ENCODE measurements at places on chromosomes 16 and 17. TPM values are rescaled to one million over a fixed set of nuclear protein-coding genes. Genes with fewer than 3 reads are reported as not detected.

- no peak overlapping the region for H3K27ac ChIP-seq
- no peak overlapping the region for H3K4me3 ChIP-seq
- no peaks in the 10 kb centered on the region for H3K27me3 ChIP-seq
- no peaks in the 10 kb centered on the region for H3K36me3 ChIP-seq
- no peaks in the 10 kb centered on the region for H3K4me1 ChIP-seq
Observed at GRCh38 chr17:70552230-70552981, 383.1 kb downstream of the KCNJ2 start.

DNA sequence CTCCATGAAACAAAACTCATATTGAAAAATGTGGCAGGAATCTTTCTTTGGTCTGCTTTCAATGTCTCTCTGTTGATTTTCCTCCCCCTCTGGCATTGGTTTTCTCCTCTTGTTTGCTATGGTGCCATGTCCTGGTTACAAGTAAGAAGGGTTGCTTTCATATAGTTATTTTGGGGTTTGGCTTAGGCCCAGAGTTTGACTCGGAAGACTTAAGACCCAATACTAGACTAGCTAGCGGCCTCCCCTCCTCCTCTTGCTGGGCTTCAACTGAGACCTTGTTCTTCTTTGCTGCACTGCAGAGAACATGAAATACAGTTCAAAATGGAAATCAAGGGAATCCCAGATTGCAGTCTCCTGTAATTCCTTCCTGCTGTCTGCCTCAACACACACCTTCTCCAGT, 30.0 kb upstream of the CLEC18A start:
- H3K4me3 ChIP-seq, result no peak overlapping the region
- DNase-seq, result no peak
- no peaks in the 10 kb centered on the region for H3K27me3 ChIP-seq
- H3K27ac ChIP-seq, result no peak overlapping the region
- peaks cover 8% of the 10 kb centered on the region for H3K36me3 ChIP-seq

GRCh38 chr17:45820052-45820780, 24.5 kb upstream of the SPPL2C start:
- H3K27ac ChIP-seq, result no peak overlapping the region
- no peak overlapping the region for H3K4me3 ChIP-seq
- no peak for DNase-seq
- H3K4me1 ChIP-seq, result no peaks in the 10 kb centered on the region
- peaks cover 11% of the 10 kb centered on the region for H3K27me3 ChIP-seq

- H3K4me1 ChIP-seq, result peaks cover 7% of the 10 kb centered on the region
- no peak overlapping the region for H3K4me3 ChIP-seq
- no peaks in the 10 kb centered on the region for H3K36me3 ChIP-seq
- peaks cover 22% of the 10 kb centered on the region for H3K27me3 ChIP-seq
- H3K27ac ChIP-seq, result no peak overlapping the region
Observed at GRCh38 chr17:47276444-47276843, 22.8 kb downstream of the ITGB3 start.

- H3K4me1 ChIP-seq, result no peaks in the 10 kb centered on the region
- H3K27me3 ChIP-seq, result peaks cover 13% of the 10 kb centered on the region
- no peak for DNase-seq
- H3K27ac ChIP-seq, result no peak overlapping the region
Observed at GRCh38 chr16:83968306-83968851, 335 bp downstream of the NECAB2 start.

DNA sequence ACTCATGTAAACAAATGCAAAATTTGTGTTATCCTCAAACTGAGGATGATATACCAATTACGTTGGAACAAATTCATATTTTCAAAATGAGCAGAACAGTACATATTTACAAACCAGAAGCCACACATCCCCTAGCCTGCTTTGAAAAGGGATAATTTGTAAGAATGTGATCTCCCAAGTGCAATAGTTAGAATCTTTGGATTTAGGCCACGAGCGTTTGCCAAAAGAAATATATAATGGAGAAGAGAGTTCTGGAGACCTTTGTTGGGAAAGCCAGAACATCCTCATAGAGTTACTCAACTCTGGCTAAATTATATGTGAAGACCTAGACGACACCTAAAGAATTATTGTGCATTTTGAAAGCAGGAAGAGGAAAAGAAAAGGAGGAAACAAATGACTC, 449.3 kb downstream of the KCNJ2 start:
- no peak for DNase-seq
- H3K27me3 ChIP-seq, result no peaks in the 10 kb centered on the region
- no peak overlapping the region for H3K27ac ChIP-seq
- H3K4me1 ChIP-seq, result no peaks in the 10 kb centered on the region

DNA sequence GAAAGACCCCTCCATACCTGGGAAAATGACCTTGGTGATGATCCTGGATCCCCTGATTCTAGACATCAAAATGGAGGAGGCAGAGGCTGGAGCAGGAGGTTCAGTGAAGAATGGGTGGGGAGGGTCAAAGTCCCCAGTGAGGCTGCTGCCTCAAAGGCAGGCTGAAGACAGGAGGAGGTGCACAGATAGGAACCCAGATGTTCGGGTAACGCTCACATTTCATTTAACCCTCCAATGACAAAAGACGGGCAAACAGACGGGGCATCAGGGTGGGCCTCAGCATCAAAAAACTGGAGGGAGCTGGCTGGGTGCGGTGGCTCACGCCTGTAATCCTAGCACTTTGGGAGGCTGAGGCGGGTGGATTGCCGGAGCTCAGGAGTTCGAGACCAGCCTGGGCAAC, at the start of gene ANKRD40CL:
ANKRD40CL (minus strand) TSS at position 73 of the 400 bp plus-strand sequence. CDS start 605 bp downstream, outside the sequence.
- no peak within 1 kb of the TSS for H3K4me3 ChIP-seq
- H3K4me1 ChIP-seq, result no peaks in the 10 kb centered on the region

DNA sequence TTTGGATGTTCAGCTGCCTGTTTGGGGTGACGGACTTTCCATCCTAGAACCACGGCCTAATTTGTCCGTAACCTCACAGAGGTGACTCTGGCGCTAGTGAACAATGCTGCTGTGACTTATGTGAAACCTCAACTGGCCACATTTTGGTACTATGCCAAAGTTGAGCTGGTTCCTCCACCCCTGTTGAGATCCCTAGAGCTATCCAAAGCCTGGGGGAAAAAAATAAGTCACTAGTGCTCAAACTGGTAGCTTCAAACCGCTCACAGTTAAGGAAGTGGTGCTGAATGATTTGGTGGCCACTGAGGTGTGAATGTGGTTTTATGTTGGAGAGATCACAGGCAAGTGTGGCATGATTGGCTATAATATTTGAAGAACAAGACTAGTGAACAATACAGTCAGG, 11.3 kb upstream of the TUBG2 start:
- no peak overlapping the region for H3K27ac ChIP-seq
- H3K4me1 ChIP-seq, result no peaks in the 10 kb centered on the region
- H3K27me3 ChIP-seq, result peaks cover 9% of the 10 kb centered on the region
- DNase-seq, result no peak
- H3K36me3 ChIP-seq, result no peaks in the 10 kb centered on the region
- H3K4me3 ChIP-seq, result no peak overlapping the region

DNA sequence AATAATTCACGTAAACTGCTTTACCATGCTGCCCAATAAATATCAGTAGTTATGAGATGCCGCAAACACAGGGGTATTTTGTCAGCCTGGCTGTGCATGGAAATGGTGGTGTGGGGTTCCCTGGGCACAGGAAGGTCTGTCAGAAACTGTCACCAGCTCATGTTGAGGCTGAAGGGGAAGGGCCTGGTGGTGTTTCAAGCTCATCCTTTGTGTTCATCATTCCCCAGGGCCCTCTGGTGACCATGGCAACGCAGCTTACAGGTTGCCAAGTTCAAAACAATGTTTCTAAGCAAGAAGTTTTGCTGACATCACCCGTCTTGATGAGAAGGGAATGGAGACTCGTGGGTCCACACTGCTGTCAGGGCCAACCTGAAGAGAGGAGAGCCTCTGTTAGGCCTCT, 348.9 kb upstream of the C16orf82 start:
- H3K4me1 ChIP-seq, result no peaks in the 10 kb centered on the region
- H3K27me3 ChIP-seq, result no peaks in the 10 kb centered on the region
- no peak overlapping the region for H3K27ac ChIP-seq
- DNase-seq, result no peak
- no peaks in the 10 kb centered on the region for H3K36me3 ChIP-seq

DNA sequence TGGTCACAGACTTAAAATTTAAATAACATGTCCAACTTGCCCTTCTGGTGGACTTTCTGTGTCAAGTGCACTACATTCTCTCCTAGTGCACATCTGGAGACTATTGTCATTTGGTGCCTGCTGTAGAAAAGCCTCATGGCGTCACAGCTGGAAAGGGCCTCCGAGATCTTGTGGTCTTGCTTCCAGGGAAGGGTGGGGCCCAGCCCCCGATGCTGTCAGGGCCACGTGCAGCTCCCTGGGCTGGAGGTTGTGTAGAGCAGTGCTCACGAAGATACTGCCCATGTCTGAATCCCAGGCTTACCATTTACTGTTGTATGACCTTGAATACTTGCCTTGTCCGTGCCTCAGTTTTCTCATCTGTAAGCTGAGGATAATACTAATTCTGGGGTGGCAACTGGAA, 6.8 kb upstream of the MPRIP start:
- no peak for DNase-seq
- no peaks in the 10 kb centered on the region for H3K36me3 ChIP-seq
- no peak overlapping the region for H3K4me3 ChIP-seq
- peaks cover 6% of the 10 kb centered on the region for H3K27me3 ChIP-seq
- no peaks in the 10 kb centered on the region for H3K4me1 ChIP-seq

DNA sequence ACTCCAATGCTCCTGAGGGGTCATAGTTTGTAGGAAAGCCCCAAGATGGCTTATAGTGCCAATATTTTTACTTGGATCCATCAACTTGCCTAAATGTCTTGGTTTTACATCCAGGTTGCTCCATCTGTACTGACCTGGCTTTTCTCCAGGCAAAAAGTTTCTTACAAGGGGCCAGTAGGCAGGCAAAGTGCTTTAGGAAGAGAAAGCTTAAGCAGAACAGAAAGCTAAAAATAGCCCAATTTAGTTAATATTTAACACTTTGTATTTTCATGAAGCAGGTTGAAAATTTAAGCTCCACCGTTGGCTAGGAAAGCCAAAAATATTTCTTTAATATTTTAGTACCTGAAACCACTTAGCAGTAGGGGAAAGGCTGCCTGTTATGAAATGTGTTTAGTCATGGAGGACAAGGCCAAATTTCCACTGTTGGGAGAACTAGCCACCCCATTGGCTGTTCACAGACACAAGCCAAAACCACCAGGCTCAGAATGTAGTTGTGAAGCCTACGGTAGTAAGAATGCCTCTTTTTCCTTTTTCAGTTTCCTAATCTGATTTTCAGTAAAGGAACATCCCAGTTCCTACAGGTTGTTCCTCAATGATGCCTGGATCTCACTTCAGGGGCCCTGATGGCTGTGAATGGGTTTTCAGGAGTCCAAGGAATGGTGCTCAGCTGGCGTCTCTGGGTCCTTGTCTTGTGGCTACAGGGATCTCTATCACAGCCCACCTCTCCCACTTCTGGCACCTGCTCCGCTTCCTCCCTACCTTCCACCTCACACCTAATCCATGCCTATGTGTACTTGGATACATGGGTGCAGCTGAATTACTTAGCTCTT, 324.8 kb downstream of the PMP22 start:
- no peak for DNase-seq
- no peak overlapping the region for H3K27ac ChIP-seq
- H3K4me3 ChIP-seq, result no peak overlapping the region
- no peaks in the 10 kb centered on the region for H3K36me3 ChIP-seq
- no peaks in the 10 kb centered on the region for H3K27me3 ChIP-seq

- H3K36me3 ChIP-seq, result peaks cover 26% of the 10 kb centered on the region
- H3K4me3 ChIP-seq, result no peak overlapping the region
- no peak for DNase-seq
- H3K4me1 ChIP-seq, result peaks cover 25% of the 10 kb centered on the region
- H3K27ac ChIP-seq, result no peak overlapping the region
Observed at GRCh38 chr17:1002412-1002753, 5.5 kb downstream of the TIMM22 start.

GRCh38 chr17:77491921-77492445, 351.2 kb downstream of the SEC14L1 start:
- no peak for DNase-seq
- no peaks in the 10 kb centered on the region for H3K27me3 ChIP-seq
- H3K4me3 ChIP-seq, result no peak overlapping the region
- H3K4me1 ChIP-seq, result peaks cover 14% of the 10 kb centered on the region
- H3K36me3 ChIP-seq, result peaks cover 25% of the 10 kb centered on the region
- H3K27ac ChIP-seq, result no peak overlapping the region

DNA sequence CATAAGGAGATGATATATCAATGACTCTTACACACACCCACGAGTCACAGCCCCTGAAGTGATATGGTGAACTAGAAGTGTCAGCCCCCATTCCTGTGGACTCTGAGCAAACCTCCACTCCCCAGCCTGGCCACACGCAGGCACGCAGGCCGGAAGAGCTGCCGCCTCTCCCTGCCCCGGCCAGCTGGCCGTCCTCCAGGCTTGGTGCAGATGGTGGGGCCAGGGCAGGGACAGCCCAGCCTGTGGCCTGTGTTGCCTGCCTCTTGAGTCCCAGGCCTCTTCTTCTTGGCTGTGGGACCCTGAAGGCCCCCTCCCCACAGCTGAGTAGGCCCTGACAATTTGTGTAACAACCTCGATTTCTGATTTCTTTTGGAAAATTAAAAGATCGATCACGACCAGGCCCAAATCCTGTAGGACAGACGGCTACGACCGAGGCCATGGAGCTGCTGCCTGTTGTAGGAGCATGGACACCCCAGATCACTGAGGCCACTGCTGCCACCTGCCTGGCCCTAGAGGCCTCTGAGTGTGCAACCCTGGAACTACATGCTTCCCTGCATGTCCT, 10.0 kb upstream of the MPRIP start:
- no peak overlapping the region for H3K27ac ChIP-seq
- H3K27me3 ChIP-seq, result peaks cover 4% of the 10 kb centered on the region
- H3K36me3 ChIP-seq, result no peaks in the 10 kb centered on the region
- no peaks in the 10 kb centered on the region for H3K4me1 ChIP-seq
- H3K4me3 ChIP-seq, result no peak overlapping the region

DNA sequence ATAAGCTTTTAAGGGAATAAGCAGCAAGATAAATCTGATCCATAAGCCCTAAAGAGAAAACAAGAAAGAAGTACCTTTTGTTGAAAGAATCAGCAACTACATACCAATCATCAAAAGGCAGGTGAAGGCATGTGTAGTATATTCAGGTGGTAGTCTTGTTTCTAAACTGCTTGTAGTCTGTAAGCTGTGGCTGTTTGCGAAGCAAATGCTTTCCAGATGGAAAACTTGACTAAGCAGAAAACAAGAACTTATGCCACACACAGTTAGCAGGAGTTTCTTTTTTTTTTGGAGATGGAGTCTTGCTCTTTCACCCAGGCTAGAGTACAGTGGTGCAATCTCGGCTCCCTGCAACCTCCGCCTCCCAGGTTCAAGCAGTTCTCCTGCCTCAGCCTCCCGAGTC, 5.7 kb downstream of the CBX1 start:
- no peak for DNase-seq
- peaks cover 6% of the 10 kb centered on the region for H3K36me3 ChIP-seq
- no peak overlapping the region for H3K27ac ChIP-seq
- no peaks in the 10 kb centered on the region for H3K27me3 ChIP-seq
- H3K4me1 ChIP-seq, result peaks cover 10% of the 10 kb centered on the region

DNA sequence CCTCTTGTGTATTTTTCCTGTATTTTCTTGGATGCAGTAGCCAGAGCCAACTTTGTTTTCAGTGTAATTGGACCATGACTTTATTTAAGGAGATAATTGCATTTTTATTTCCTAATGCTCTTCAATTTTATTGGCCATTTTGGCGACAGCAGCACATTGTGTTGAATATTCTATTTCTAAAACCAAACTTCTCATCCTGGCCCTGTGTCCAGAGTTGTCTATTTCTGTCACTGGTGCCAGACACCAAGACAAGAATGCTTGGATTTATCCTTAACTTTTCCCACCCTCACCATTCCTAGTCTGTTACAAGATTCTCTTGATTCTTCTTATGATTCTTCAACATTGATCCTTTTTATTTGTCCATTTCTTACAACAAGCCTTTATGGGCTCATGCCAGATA, 37.1 kb downstream of the ARHGAP44 start:
- no peak overlapping the region for H3K4me3 ChIP-seq
- no peaks in the 10 kb centered on the region for H3K4me1 ChIP-seq
- no peaks in the 10 kb centered on the region for H3K27me3 ChIP-seq
- H3K27ac ChIP-seq, result no peak overlapping the region
- DNase-seq, result no peak
- no peaks in the 10 kb centered on the region for H3K36me3 ChIP-seq

Gene HAP1
- not detected for total RNA-seq

Gene CHMP6
- 36.6 TPM for total RNA-seq

Gene CIBAR2
- total RNA-seq, result not detected

Gene CCR7
- 166 TPM for total RNA-seq
